ENCODE measurements at places on chromosomes 7 and 10. TPM values are rescaled to one million over a fixed set of nuclear protein-coding genes. Genes with fewer than 3 reads are reported as not detected.

DNA sequence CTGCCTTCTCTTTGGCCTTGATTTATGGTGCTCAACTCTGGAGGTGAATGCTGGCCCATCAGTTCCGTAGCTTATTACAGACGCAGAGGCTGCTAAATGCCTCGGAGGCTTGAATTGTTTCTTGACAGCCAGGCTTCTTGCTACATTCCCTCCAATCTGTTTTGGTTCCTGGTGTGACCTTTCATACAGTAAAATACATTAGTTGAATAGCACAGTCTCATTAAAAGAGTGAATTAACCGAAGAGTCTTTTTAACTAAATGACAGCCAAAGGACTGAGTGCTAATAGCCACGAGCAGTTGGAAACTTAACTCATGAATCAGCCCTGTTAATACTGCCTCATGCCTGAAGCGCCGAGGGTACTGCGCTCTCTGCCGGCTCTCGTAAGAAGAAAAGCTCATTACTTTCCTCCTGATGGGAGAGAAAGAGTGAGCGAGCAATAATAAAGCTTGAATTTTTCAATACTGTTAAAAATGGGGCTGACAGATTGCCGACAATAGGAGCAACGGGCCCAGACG is 236.4 kb upstream of the GPR26 start:
- no peak overlapping the region for H3K27ac ChIP-seq
- no peak overlapping the region for H3K4me3 ChIP-seq
- DNase-seq: no peak

- H3K36me3 ChIP-seq: no peaks in the 10 kb centered on the region
- no peak overlapping the region for H3K27ac ChIP-seq
- DNase-seq: peak; percentile 54
- no peaks in the 10 kb centered on the region for H3K27me3 ChIP-seq
- H3K4me1 ChIP-seq: peaks cover 7% of the 10 kb centered on the region
These were observed 92.4 kb downstream of the KIF20B start for GRCh38 chr10:89793649-89794254.

The NOC3L gene
- 9.3 TPM for total RNA-seq

GRCh38 chr7:133023370-133024071 is 58.4 kb downstream of the CHCHD3 start:
- no peak overlapping the region for H3K4me3 ChIP-seq
- H3K4me1 ChIP-seq: peaks cover 12% of the 10 kb centered on the region
- no peak for DNase-seq
- no peaks in the 10 kb centered on the region for H3K36me3 ChIP-seq
- no peaks in the 10 kb centered on the region for H3K27me3 ChIP-seq

DNA sequence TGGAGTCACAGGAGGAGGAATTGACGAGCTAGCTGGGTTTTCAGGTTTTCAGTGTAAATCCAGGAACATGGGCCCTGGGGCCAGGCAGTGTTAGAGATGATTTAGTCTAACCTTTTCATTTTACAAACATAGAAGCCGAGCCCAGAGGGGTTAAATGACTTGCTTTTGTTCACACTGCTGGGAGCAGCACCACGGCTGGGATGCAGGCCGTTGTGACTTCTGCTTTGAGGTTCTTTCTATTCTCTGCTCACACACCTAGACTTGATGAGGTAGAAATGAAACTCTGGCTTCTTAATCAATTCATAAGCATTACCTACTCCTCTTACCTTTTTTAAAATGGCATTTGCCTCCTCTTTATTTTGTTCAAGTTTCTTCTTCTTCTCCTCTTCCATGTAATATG is 36.4 kb downstream of the CREB5 start:
- no peaks in the 10 kb centered on the region for H3K36me3 ChIP-seq
- H3K4me3 ChIP-seq: no peak overlapping the region
- H3K4me1 ChIP-seq: no peaks in the 10 kb centered on the region

The GPNMB gene
- total RNA-seq: 0.49 TPM

- no peak overlapping the region for H3K27ac ChIP-seq
- DNase-seq: no peak
- no peak overlapping the region for H3K4me3 ChIP-seq
- H3K36me3 ChIP-seq: no peaks in the 10 kb centered on the region
- no peaks in the 10 kb centered on the region for H3K4me1 ChIP-seq
- peaks cover 3% of the 10 kb centered on the region for H3K27me3 ChIP-seq
These were observed 704.0 kb upstream of the IGFBP3 start for GRCh38 chr7:46625032-46625431.

The HOXA6 gene
- not detected for total RNA-seq

- H3K4me3 ChIP-seq: peak overlapping the region; percentile 69
- no peak for DNase-seq
- H3K27me3 ChIP-seq: peaks cover 25% of the 10 kb centered on the region
- H3K4me1 ChIP-seq: peaks cover 26% of the 10 kb centered on the region
These were observed 744 bp upstream of the EBF3 start for GRCh38 chr10:129964611-129965424.

The GPR26 gene
- total RNA-seq: 0.05 TPM

DNA sequence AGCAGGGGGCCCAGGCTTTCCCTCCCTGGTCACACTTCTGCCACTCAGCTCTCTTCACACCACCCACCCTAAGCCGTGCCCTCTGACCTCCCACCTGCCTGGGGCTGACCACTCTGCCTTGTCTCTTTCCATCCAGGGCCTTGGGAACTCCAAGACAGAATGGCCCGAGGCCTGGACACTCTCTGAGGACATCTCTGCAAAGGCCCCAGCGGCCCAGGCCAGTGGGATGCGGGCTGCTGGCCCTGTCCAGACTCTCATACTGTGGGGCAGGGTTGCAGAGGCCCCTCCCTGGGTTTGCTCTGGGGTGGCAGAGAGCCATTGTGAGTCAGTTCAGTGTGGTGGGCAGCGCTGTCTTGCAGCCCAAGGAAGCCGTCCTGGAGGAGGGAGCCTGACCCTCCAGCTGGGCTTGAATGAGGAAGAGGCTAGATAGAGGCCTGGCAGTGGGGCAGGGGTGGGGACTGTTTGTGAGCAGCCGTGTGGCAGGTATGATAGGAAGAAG is 39.9 kb upstream of the RABGEF1 start:
- DNase-seq: no peak
- no peak overlapping the region for H3K27ac ChIP-seq
- H3K27me3 ChIP-seq: peaks cover 8% of the 10 kb centered on the region
- H3K36me3 ChIP-seq: no peaks in the 10 kb centered on the region
- H3K4me3 ChIP-seq: no peak overlapping the region

- no peak overlapping the region for H3K4me3 ChIP-seq
- H3K27ac ChIP-seq: peak overlapping the region; percentile 10
- H3K36me3 ChIP-seq: no peaks in the 10 kb centered on the region
- peaks cover 20% of the 10 kb centered on the region for H3K4me1 ChIP-seq
- no peaks in the 10 kb centered on the region for H3K27me3 ChIP-seq
- DNase-seq: no peak
These were observed 129.2 kb downstream of the TES start for GRCh38 chr7:116339564-116339963.

DNA sequence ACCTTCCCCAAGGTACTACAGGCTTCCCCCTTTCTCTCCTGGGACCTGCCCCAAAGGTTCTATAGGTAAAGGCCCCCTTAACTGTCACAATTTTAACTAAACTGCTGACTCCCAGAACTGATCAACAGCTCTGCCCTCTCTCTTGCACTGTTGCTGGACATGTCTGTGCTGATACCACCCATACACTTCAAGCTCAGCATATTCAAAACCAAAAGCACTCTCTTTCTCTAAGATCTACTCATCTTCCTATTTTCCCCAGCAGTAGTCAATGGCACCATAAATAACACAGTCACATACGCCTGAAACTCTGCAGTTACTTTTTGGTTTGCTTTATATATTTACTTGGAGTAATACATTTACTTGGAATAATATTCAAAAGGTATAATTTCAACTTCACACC is 12.3 kb downstream of the OSBPL3 start:
- H3K36me3 ChIP-seq: no peaks in the 10 kb centered on the region
- no peaks in the 10 kb centered on the region for H3K27me3 ChIP-seq
- H3K4me3 ChIP-seq: no peak overlapping the region
- no peak for DNase-seq

- no peak overlapping the region for H3K27ac ChIP-seq
- no peaks in the 10 kb centered on the region for H3K4me1 ChIP-seq
- DNase-seq: no peak
- H3K27me3 ChIP-seq: no peaks in the 10 kb centered on the region
- no peaks in the 10 kb centered on the region for H3K36me3 ChIP-seq
These were observed 531.7 kb downstream of the ETV1 start for GRCh38 chr7:13457790-13458189.

The SLC26A5 gene
- 3.0 TPM for total RNA-seq

The EPO gene
- 0.33 TPM for total RNA-seq

The CRTAC1 gene
- total RNA-seq: 37.3 TPM

DNA sequence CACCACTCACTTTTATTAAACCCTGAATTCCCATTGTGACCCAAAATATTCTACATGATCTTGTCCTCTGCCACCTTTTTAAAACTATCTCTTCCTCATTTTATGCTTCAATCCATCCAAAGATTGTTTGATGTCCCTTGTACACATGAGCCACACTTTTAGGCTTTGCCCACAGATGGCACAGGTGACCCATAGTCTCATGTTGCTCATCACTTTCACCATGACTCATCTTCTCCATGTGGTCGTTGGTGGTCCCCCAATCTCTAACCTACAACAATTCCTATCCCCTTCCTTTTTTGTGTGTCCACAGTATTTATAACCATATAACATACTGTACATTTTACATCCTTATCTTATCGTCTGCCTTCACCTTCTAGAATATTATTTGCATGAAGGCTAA is 271.5 kb upstream of the ZWINT start:
- no peak overlapping the region for H3K27ac ChIP-seq
- H3K4me1 ChIP-seq: no peaks in the 10 kb centered on the region
- H3K4me3 ChIP-seq: no peak overlapping the region
- DNase-seq: no peak
- H3K27me3 ChIP-seq: no peaks in the 10 kb centered on the region

GRCh38 chr7:79452032-79452494 is 1.4 kb downstream of the MAGI2 start:
- H3K27me3 ChIP-seq: peaks cover 9% of the 10 kb centered on the region
- peak overlapping the region; percentile 48 for H3K27ac ChIP-seq

DNA sequence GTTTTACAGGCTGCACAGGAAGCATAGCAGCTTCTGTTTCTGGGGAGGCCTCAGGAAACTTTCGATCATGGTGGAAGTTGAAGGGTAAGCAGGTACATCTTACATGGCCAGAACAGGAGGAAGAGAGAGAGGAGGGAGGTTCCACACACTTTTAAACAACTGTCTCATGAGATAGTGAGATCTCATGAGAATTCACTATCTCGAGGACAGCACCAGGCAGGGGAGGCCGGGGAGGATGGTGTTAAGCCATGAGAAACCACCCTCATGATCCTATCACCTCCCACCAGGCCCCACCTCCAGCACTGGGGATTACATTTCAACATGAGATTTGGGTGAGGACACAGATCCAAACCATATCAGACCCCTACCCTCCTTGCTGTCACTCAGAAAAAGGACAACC is 23.7 kb downstream of the ZNF503 start:
- H3K27me3 ChIP-seq: no peaks in the 10 kb centered on the region
- no peak overlapping the region for H3K4me3 ChIP-seq
- H3K27ac ChIP-seq: no peak overlapping the region
- DNase-seq: no peak
- no peaks in the 10 kb centered on the region for H3K36me3 ChIP-seq

GRCh38 chr10:89275383-89275782 is 23.8 kb upstream of the LIPA start:
- no peak overlapping the region for H3K27ac ChIP-seq
- H3K36me3 ChIP-seq: no peaks in the 10 kb centered on the region
- H3K27me3 ChIP-seq: no peaks in the 10 kb centered on the region
- H3K4me1 ChIP-seq: peaks cover 21% of the 10 kb centered on the region
- DNase-seq: no peak

DNA sequence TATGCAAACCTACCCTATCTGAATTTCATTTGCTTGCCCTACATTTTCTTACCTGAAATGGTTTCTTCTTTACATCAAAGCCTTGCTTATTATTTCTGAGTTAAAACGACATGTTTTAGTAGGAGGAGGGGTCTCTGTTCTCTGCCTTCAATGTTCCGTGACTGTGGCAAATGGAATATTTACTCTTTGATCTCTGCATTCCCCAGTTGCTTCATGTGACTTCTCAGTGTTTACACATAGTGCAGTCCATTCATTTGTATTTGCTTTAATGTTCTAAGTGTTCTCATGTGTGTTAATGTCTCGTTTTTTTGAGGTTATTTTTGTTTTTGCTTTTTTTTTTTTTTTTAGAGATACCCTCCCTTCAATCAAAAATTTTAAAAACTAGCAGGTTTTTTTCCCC is 75.8 kb downstream of the GNAI1 start:
- peaks cover 8% of the 10 kb centered on the region for H3K4me1 ChIP-seq
- H3K4me3 ChIP-seq: no peak overlapping the region
- peaks cover 2% of the 10 kb centered on the region for H3K27me3 ChIP-seq
- no peak overlapping the region for H3K27ac ChIP-seq
- DNase-seq: no peak

- no peaks in the 10 kb centered on the region for H3K27me3 ChIP-seq
- no peaks in the 10 kb centered on the region for H3K36me3 ChIP-seq
- DNase-seq: no peak
- no peaks in the 10 kb centered on the region for H3K4me1 ChIP-seq
These were observed 96.4 kb upstream of the AOAH start for GRCh38 chr7:36820527-36821170.

DNA sequence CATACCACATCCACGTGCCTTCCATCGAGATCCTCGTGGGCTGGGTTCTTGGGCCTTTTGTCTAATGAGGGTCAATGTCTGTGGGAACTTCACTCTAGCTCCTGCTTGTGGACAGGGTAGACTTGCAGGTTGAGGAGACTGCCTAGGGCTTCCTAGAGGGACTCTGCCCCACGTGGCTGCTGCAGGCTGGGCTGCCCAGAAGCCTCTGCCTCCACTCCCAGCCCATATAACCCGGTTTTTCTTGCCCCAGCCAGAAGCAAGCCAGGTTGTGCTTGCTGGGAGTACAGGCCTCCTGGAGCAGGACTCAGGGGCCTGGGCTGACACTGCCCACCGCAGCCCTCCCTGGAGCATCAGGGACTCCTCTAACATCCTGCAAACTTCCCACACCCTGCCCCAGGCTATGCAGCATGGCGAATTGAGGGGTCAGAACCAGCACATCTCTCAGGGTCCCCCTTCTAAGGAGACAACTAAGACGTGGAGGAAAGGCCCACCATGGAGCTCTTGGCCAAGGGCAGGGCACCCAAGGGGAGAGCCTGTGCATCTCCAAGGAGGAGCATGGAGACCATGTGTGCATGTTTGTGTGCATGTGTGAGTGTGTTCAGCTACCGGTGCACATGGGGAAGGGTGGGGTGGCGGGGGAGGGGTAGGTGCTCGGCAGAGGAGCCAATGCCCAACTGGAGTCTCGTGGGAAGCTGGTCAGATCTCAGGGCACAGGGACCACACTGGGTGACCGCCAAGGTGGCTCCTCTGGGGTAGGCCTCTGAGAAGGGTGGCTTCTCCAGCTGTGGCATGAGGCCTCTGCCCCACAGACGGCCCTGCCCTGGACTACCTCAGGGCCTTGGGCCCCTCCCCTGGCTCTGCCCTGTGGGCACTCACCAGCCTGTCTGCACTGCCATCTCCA is 62.6 kb downstream of the RASGEF1A start:
- H3K27me3 ChIP-seq: peaks cover 10% of the 10 kb centered on the region
- no peaks in the 10 kb centered on the region for H3K36me3 ChIP-seq
- peak; percentile 7 for DNase-seq
- H3K4me1 ChIP-seq: peaks cover 3% of the 10 kb centered on the region
- H3K27ac ChIP-seq: no peak overlapping the region
- no peak overlapping the region for H3K4me3 ChIP-seq

GRCh38 chr10:114815791-114816190 is 5.8 kb upstream of the FHIP2A start:
- no peak overlapping the region for H3K4me3 ChIP-seq
- no peaks in the 10 kb centered on the region for H3K27me3 ChIP-seq
- DNase-seq: no peak
- H3K36me3 ChIP-seq: peaks cover 15% of the 10 kb centered on the region
